ENCODE measurements at places on chromosomes 3 and 15.

GRCh38 chr15:66092053-66093016 is 161.2 kb downstream of the MEGF11 start:
- DNase-seq, result no peak

DNA sequence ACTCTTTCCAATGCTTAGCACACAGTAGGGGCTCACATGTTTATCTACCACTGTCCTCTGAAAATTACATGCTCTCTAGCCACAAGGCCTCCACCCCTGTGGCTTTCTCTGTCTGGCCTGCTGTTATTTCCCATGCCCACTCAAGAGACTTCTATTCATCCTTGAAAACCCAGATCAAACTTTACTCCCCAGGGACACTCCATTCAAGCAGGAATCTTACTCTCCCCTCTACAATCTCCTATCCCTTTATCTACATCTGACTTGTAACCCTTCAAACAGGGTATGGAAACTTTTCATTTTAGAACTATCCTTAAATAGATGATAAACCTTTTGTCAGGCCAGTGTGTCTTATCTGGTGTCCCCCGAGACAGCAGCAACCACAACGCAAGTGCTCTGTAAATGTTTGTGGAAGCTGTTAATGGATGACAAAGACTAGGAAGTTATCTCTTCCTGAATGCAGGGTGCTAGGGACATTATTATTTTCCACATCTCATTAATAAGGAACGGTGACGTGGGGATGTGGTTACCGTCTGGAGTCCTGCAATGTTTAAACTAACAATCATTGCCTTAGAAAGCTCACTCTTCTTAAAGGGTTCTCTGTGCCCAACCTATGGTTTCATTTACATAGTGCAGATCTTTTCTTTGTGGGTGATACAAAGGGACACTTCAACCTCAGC is 322.3 kb downstream of the ARRDC4 start:
- DNase-seq, result no peak

DNA sequence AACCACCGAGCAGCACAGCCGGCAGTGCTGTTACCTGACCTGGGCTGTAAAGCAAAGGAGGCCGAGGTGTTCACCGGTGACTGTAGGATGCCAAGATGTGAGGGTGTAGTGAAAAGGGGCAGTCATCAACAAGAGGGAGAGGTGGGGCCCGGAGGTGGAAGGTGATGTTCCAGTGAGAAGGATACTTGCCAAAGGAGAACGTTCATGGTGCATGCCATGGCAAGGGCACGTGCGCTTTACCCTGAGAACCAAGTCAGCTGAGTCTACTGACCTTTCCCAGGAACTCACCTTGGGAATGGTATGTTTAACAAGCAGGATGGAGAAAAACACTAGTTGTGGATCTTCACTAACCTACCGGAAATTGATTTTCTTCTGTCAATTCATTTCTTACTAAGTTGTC is 211.1 kb downstream of the PDZRN3 start:
- no peak for DNase-seq

DNA sequence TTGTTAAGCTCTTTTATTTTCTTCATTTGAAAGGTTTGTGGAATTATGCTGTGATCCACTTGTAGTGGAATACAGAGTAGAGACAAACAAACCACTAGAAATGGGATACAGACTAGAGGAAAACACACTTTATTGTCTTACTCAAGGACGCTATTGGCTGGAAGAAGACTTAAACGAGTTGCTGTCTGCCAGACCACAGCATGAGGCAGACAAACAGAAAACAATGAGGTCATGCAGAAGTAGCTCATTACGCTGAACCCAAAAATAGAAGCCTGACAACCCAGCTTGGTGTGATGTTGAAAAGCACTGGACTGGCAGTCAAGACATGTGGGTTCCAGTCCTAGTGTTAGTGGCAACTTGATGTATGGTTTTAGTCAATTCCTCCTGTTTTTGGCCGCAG is 62.4 kb upstream of the P3H2 start:
- no peak for DNase-seq

DNA sequence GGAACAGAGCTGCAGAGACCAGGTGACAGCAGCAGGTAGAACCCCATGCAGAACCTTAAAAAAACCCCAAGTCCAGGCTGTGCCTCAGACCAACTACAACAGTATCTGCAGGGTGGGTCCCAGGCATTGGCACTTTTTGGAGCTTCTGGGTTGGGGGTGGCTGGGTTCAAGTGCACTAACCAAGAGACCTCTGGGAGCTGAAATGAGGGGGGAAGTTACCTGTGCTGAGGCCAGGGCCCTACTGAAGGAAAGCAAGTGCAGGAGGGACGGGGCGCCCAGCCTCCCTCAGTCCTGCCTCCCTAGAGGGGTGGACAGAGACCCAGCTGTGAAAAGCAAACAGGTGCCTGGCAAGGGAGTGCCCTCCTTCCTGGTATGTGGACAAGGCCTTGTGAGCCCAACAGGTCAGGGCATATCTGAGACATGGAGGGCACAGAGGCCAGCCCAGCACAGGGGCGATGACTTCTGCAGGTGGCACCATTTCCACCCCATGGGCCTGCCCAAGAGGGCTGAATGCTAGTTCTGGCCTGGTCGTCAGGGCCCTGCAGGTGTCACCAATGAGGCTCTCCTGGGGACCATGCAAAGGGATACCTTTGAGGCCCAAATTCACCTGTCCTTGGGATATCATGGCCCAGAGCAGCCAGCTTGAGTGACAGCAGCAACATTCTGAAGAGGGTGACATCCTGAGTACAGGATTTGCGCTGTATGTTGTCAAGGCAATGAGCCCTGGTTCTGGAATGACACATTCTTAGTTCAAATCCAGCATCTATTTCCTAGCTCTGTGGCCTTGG is 18.7 kb downstream of the CTSH start:
- no peak for DNase-seq

GRCh38 chr3:30768703-30769550 is 125.5 kb downstream of the GADL1 start:
- DNase-seq, result peak; percentile 28

GRCh38 chr15:49855917-49856637 is 235.2 kb downstream of the DTWD1 start:
- no peak for DNase-seq

GRCh38 chr3:56747150-56747549 is 54.6 kb downstream of the ARHGEF3 start:
- no peak for DNase-seq

DNA sequence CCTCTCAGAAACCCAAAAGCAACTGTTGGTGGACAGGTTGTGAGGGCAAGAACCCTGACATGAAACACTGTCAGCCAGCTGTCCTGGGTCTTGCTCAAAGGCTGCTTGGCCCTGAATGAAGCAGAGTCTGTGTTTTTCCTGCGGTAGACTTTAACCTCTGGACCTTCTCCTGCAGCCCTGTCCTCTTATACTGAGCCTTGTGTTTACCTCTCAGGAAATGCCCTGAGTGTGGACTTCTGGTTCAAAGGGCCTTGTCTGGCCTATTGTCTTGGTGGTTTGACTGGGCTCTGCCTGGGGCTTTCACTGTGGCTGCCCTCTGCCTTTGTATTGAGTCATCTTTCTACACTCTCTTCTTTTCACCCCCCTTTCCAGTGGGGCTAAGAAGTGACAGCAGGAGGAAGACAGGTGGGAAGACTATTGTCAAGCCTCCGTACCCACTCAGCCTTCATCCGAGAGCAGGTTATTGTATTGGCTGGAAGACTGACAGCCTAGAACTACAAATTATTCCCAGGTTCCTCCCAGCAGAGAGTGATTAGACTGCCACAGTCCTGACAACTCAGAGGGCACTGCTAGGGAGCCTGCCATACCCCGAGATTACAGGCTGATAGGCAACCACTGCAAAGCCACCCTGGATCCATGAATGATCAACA is 3.5 kb downstream of the SEC13 start:
- DNase-seq, result no peak

GRCh38 chr3:140236836-140237501 is 302.0 kb downstream of the CLSTN2 start:
- DNase-seq, result no peak

GRCh38 chr3:168884353-168884903 is 779.1 kb downstream of the MECOM start:
- DNase-seq, result no peak

DNA sequence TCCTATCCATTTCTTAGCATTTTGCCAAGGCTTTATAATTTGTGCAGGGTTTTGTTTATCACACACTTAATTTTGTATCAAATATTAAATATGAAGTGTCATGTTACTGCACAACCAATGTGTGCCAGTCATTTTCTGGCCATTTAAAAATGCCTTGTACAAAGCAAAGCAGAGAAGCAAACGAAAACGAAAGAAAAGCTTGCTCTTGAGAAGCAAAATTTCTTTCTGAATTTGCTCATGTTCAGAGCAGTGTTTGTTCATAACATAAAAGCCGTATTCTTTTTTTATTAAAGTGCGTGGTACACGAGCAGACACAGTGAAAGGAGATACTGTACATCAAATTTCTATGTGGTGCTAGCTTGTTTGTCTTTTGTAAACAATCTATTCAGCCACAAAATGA is 792.6 kb downstream of the NAALADL2 start:
- no peak for DNase-seq

- no peak for DNase-seq
Measured at GRCh38 chr15:100335335-100335999, 6.3 kb downstream of the ADAMTS17 start.

DNA sequence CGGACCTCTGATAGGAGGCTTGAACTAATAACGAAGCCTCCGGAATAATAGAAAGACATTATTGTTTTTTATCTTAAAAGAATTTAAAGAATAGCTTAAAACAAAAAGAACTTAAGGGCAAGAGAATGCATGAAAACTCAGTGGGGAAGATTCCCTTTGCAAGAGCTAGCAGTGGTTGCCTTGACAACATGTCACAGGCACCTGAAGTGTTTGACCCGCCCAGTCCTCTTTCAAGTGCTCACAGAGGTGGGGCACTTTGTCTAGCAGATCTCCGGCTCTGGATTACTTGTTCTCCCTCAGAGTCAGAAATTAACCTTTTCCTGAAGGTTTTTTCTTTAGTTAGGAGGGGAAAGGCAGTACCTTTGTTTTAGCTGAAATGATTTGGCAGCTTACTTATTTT is 37.8 kb downstream of the LARS2 start:
- no peak for DNase-seq

DNA sequence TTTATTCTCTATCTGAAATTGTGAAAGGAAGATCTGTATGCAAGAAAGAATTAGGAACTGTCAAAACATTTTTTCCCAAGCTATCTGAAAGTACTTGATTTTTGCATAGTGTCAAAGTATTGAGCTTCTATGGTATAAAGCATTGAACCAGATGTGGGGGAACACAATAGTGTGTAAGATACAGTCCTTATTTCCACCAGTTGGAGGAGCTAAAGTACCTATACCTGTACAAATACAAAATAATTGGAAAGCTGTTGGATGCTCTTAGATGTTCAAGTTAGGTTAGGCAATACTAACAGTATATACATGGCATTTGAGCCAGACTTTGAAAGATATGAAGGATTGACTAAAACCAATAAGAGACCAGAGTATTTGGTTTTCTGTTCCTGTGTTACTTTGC is 148.4 kb downstream of the B3GALNT1 start:
- no peak for DNase-seq

- DNase-seq, result no peak
Measured at GRCh38 chr3:42979044-42979972, at the start of gene GASK1A. TSS of gene GASK1A (plus strand) at chr3:42979311. CDS start at chr3:42979643, 332 bp downstream.

DNA sequence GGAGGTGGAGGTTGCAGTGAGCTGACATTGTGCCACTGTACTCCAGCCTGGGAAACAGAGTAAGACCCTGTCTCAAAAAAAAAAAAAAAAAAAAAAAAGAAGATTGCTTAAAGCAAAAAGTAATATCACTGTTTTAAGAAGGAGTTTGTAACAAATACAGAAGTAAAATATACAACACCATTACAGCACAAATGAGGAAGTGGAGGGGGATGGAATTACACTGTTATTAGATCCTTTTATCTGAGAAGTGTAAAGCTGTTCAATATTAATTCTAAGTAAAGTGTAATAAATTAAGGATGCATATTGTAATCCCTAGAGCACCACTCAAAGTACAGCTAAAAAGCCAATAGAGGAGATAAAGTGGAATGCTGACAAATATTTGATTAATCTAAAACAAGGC is 47.0 kb upstream of the SNRPA1 start:
- DNase-seq, result no peak

GRCh38 chr3:57974796-57975388 is 33.3 kb upstream of the FLNB start:
- DNase-seq, result no peak

- no peak for DNase-seq
Measured at GRCh38 chr3:155019575-155019974, 60.5 kb upstream of the MME start.

DNA sequence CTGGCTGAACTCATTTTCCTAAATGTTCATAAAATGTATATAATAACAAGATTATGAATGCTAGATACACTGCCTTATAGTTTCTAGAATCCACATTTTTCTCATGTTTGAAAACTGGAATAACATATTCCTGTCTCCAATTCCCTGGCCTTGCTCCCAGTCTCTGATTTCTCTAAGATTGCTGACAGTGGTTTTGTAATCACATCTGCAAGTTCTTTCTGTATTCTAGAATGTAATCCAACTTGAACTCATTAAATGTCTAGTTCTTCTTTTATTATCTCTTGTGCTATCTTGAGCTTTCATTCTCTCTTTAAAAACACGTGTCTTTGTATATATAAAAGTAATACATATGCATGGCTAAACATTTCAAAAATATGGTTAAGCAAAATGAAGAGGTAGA is 215.2 kb upstream of the ADAMTS9 start:
- DNase-seq, result no peak

GRCh38 chr3:159937561-159938166 is 51.0 kb upstream of the IL12A start:
- no peak for DNase-seq

GRCh38 chr3:177089110-177089509 is 108.2 kb downstream of the TBL1XR1 start:
- DNase-seq, result no peak

DNA sequence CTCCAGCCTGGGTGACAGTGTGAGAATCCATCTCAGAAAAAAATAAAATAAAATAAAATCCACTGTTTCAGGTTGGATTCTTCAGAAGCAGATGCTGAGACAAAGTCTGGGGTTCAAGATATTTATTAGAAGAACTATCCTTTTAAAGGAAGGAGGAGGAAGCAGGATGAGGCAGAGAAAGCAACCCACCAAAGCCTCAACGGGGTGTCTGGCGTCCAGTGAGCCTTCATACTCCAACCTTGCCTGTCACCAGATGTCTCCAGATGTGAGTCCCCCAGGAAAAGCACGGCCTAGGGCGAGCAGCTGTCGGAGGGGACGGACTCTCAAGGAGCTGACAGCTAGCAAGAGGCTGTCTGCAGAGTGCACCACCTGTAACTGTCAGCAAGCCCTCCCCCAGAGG is 37.3 kb downstream of the MB21D2 start:
- no peak for DNase-seq

GRCh38 chr3:11602886-11603527 is 40.7 kb downstream of the VGLL4 start:
- DNase-seq, result no peak

All from amygdala (tissue), 56 donors.